ENCODE measurements at places on chromosomes 6 and 20.

DNA sequence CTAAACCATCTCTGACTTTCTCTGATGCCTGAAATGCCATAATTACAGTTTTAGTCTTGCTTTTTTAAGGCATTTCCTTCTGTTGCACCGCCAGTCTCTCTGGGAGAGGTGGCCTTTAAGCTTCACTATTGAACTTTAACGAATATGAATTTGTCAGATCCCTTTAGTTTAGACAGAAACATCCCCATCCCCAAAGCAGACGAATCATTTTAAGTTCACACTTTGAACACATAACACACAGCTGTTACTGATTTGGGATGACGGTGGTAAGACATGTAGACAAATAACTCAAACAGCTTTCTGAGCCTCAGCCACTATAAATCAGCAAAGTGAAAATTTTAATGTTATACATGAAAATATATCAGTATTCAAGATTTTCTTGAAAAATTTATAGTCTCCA, 7.2 kb upstream of the IPCEF1 start:
- no peak for DNase-seq

GRCh38 chr6:20441921-20442320, 40.2 kb downstream of the E2F3 start:
- no peak for DNase-seq

DNA sequence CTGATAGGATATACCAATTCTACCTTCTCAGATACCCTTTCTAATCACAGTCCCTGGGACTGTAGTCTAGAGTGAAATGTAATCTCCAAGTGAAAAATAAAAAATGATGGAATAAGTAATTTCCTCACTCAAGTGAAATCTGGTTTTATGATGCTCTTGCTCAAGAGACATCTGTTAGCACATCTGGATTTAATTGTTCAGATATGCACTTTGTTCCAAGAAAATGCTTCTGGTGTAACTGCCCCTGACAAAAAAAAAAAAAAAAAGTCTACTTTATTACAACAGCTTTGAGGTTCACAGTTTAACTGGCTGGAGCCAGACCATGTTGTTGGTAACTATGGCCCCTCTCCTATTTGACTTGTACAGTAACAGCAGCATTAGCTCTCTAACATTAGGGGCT, 251.8 kb downstream of the BTBD9 start:
- DNase-seq = no peak

- DNase-seq = no peak
These were observed 289.6 kb downstream of the RFPL4B start for GRCh38 chr6:112636650-112637262.

GRCh38 chr20:44449864-44450263, 25.8 kb upstream of the TTPAL start:
- no peak for DNase-seq
